NCI-H146 (cell line): ENCODE measurements at places on chromosomes 6 and 20.

DNA sequence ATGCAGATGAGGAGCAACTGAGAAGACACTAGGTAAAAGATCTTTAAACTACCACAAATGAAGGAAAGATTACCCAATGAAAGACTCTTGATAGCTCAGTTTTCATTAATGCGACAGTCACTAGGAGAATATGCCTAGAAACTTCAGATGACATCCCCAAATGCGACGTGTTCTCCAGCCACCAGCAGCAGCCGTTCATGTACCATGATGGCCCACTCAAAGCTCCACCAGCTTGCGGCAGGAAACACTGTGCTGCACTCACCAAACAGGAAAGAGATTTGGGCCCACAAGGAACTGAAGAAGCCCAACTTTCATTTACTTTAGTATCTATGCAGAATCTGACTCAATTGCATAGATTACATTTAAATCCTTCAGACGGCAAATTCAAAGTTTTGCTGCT, 7.5 kb downstream of the DIDO1 start:
- no peak for DNase-seq

GRCh38 chr20:62230696-62231095, 7.6 kb upstream of the OSBPL2 start:
- DNase-seq: no peak

DNA sequence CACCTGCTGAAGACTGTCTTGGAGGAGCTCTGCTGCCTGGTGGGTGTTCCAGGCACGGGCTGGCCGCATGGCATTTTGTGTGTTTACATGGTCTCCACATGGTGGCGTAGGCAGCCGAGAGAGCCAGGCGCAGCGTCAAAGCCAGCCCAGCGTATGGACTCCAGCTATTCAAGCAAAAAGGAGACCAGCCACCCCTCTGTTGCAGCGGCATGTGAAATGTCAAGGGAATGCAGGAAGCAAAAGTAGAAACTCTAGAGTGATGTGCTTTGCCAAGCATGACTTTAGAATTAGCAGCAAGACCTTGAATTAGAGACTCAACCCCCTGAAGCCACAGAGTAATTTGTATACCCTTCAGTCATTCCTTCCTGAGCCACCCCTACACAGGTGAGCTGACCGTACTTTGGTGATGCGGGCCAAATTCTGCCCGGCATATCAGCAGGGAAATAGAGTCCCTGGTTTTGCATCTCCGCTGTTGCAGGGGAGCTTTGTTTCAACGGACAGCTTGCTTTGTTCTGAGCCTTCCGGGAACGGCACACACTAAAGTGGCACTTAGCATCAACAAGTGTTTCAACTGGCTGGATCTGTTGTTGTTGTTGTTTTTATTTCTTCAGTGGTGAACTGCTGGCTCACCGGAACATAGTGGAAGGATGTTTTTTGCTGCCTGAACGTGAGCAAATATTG, 48.5 kb downstream of the FNDC1 start:
- peak; percentile 15 for DNase-seq

- DNase-seq: no peak
Measured at GRCh38 chr20:13493143-13493542, 145.6 kb downstream of the TASP1 start.

DNA sequence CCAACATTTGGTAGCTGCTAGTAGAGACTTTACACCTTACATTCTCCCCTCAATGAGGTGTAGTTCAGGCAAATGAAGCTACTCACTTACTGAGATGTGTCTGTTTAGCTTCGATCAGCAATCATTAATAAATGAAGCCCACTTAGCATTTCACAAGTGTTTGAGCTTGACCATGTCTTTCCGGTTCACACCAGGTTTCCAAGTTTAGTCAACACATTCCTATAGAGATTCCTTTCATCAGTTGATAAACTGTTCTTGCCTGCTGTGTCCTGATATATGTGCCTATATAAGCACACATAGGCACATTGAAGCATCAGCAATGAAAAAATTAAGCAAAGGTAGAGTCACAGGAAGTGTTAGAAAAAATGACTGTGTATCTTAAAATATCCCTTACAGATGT, 150.0 kb downstream of the BTBD3 start:
- DNase-seq: no peak

DNA sequence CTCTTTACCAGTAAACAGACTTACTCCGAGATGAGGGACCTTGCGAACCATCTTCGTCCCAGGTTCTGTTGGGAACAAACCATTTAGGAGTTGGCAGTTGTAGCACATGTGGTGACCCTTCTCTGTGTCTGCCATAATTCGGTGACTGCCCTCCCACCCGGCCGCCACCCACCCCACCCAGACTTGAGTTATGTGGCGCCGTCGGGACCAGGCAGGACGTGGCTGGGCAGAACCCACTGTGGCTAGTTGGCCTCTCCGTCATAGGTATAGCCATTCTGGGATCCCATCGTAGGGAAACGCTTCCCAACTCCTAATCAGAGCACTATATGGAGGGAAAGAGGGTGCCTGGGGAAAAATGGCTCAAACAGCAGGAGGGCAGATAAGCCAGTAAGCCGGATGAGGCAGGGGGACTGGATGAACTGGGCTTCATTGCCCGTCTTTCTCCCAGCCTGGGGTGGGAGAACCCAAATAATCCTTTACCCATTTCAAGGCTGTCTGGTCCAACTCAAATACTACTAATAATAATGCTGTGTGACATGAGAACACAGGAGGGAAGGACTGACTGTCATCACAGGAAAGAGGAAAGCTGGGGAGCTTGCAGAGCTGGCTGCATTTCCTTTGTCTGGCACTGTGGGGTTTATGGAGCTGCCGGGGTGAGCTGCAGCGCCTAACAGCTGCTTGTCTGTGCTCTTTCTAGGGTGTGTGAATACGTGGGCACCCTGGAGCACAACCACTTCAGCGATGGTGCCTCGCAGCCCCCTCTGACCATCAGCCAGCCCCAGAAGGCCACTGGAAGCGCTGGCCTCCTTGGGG, 73.0 kb upstream of the PBOV1 start:
- DNase-seq: no peak

DNA sequence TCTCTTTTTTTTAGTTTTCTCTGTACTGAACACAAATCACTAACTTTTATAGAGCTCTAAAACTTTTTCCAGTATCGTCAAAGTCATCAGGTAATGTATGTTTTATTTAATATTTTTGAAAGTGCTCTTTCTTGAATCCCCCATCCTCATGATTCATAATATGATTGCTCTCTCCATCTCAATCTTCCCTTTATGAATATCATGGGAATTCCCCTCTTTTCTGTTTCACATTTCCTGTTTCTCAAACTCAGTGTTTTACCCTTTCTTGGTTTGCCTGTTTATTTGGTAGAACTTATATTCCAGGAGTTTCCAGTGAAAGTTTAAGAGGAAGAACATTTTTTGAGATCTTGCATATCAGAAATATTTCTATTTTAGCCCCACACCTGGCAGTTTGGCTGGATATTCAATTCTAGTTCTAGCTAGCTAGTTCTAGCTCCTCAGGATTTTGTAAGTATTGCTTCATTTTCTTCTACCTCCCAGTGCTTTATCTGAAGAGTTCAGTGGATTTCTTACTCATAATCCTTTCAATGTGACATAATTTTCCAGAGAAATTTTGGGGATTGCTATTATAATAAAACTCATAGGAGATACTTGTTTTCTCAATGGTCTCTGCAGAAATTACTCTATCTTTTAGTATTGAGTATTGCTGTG, 6.1 kb upstream of the C6orf58 start:
- no peak for DNase-seq

DNA sequence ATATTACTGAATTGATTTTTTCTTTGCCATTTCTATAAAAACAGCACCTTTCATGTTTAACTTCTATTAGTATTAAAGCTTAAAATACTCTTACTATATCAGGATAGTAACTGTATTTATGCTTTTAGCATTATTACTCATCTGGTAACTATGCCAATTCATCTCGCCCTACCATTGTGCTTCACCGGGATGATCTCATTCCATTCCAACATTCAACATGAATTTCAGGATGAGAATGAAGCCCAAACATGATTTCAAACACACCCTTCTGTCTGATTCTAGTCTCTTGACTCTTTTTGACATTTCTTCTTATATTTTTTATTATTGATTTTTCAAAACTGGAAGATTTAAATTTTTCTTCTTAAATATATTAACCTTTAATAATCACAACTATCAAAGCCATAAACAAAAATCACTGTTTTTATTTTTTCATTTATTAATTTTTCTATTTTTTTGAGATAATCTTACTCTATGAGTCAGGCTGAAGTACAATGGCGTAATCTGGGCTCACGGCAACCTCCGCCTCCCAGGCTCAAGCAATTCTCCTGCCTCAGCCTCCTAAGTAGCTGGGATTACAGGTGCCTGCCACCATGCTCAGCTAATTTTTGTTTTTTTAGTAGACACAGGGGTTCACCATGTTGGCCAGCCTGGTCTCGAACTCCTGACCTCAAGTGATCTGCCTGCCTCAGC, 46.7 kb downstream of the GJA1 start:
- no peak for DNase-seq
